GM23248 (cell line): ENCODE measurements at places on chromosomes 7 and 10. TPM values are rescaled to one million over a fixed set of nuclear protein-coding genes. Genes with fewer than 3 reads are reported as not detected.

The OR6B1 gene
- polyA plus RNA-seq, result not detected in 2 replicates

The CHN2 gene
- polyA plus RNA-seq, result 1.4 and 2.3 TPM in 2 replicates

The MACC1 gene
- 0.03 and 0.05 TPM in 2 replicates for polyA plus RNA-seq

The NAT16 gene
- polyA plus RNA-seq, result not detected in 2 replicates

DNA sequence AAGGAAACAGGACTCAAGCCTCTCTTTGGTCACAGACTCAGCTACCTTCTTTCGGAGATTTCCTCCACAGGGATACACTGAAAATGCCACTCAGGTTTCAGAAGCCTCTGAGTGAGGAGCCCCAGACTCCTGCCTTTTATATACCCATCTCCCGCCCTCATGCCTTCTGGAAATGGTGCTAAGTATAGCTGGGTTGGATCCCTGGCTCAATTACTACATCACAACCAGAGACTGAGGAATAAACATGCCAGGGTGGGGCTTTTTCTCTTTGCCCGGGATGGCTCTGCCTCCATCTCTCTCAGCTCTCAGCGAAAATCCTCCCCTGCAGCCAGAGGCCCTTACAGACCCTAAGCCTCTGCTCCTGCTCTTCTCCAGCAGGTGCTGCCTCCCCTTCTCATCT lies 299.5 kb downstream of the KCNMA1 start:
- H3K4me1 ChIP-seq, result no peaks in the 10 kb centered on the region
- H3K27ac ChIP-seq, result no peak overlapping the region
- DNase-seq, result no peak
- no peak overlapping the region for H3K4me3 ChIP-seq
- H3K27me3 ChIP-seq, result no peaks in the 10 kb centered on the region

DNA sequence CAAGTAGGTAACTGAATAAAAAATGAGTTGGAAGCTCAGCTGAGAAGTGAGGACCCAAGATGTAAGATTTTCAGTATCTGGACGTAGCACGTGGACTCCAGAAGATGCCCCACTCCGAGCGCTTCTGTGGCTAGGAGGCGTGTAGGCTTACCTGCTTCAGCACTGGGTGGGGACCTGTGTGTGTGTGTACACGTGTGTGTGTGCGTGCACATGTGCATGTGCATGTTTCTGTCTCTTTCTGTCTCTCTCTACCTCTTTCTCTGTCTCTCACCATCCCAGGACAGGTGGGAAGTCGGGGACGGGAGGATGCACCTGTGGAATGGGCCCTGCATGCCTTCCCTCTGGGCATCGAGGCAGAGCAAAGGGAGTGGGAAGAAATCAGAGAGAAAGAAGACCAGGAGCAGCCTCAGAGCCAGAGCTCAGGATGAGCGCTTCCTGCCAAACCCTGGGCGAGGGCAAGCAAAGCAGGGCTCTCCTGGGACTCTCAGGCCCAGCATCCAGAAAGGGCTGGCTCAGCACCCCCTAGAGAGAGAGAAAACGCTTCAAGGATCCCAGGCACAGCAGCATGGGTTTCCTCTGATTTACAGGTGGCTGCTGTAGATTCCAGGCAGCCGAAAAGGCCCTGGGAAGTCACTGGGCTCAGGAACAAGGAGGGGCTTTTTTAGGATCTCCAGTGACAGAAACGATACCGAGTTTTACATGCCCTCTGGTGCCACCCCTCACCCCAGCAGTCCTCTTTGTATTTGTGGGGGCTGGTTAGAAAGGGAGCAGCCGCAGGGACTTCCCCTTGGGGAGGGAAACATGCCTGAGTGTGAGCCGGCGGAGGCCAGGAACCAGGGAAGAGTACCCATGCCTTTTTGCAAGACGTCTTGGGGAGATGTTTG lies 28.5 kb downstream of the CXCL12 start:
- H3K4me3 ChIP-seq, result no peak overlapping the region
- H3K27ac ChIP-seq, result no peak overlapping the region
- no peaks in the 10 kb centered on the region for H3K27me3 ChIP-seq
- H3K4me1 ChIP-seq, result peaks cover 13% of the 10 kb centered on the region

DNA sequence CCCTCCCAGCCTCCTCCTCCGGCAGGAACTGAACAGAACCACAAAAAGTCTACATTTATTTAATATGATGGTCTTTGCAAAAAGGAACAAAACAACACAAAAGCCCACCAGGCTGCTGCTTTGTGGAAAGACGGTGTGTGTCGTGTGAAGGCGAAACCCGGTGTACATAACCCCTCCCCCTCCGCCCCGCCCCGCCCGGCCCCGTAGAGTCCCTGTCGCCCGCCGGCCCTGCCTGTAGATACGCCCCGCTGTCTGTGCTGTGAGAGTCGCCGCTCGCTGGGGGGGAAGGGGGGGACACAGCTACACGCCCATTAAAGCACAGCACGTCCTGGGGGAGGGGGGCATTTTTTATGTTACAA lies 83.3 kb downstream of the PAX2 start:
- H3K27ac ChIP-seq, result no peak overlapping the region
- H3K4me3 ChIP-seq, result peak overlapping the region; percentile 50; the same call in 1 of the 2 replicates
- DNase-seq, result peak; percentile 20
- peaks cover 92% of the 10 kb centered on the region for H3K27me3 ChIP-seq
- no peaks in the 10 kb centered on the region for H3K4me1 ChIP-seq

DNA sequence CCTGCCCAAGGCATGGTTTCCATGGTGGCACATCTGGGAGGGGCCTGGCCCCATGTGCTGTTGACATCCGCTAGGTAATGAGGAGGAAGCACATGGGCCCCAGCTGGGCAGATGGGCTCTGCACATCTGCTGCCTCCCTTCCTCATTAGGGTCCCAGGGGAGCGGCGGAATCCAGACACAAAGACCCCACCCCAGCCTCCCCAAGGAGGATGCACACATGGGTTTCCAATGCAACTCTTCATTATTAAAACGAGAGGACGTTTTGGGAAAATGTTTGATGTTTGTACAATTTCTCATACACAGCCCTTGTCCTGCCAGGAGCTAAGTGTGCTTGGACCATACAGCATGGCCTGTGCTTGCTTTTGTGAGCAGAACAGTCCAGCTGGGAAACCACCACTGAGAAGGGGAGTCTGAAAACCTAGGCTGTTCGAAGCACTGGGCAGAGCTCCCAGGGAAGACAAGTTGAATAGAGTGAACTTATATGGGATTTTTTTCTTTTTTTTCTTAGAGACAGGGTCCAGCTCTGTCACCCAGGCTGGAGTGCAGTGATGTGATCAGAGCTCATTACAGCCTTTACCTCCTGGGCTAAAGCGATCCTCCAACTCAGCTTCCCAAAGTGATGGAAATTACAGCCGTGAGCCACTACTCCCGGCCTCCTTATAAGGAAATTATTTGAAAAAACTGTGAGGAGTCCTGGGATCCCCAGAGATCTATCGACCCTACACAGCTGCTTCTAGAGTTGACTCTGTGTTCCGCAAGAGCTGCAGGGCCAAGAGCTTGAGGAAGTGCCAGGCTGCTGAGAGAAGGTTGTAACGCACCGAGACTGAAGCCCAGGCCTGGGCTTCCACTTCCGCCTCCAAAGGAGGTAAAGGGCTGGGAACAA lies 23.4 kb downstream of the FAM107B start:
- no peak overlapping the region for H3K27ac ChIP-seq
- peaks cover 39% of the 10 kb centered on the region for H3K27me3 ChIP-seq
- H3K4me3 ChIP-seq, result no peak overlapping the region

DNA sequence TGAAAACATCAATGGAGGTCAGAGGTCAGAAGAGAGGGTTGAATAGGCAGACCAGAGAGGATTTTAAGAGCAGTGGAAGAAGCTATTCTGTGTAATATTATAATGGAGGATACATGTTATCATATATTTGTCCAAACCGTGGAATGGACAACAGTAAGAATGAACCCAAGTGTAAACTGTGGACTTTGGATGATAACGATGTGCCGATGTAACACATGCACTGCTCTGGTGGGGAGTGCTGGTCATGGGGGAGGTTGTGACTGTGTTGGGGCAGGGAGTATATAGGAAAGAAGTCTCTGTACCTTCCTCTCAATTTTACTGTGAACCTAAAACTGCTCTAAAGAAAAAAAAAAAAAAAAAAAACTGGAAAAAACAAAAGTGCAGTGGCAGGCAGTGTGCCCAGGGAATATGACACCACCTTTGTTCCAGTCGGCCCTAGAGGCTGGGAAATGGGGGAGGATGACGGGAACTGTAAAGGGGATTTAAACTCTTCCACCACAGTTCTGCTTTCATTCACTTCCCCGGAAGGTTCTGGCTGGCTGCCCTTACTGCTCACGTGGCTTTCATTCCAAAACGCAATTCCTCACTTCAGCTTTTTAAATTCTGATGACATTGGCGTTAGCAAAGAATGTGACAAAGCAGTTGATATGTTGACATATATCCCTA lies 113.7 kb upstream of the ANKRD1 start:
- peaks cover 4% of the 10 kb centered on the region; the same call in 1 of the 2 replicates for H3K4me1 ChIP-seq
- DNase-seq, result peak; percentile 44
- no peak overlapping the region for H3K27ac ChIP-seq
- no peaks in the 10 kb centered on the region for H3K36me3 ChIP-seq

GRCh38 chr10:109308971-109309370 lies 614.3 kb downstream of the XPNPEP1 start:
- no peak overlapping the region for H3K27ac ChIP-seq
- H3K36me3 ChIP-seq, result no peaks in the 10 kb centered on the region
- H3K4me3 ChIP-seq, result no peak overlapping the region
- H3K4me1 ChIP-seq, result peaks cover 10% of the 10 kb centered on the region; the same call in 1 of the 2 replicates

- no peak for DNase-seq
- H3K4me3 ChIP-seq, result no peak overlapping the region
- H3K27me3 ChIP-seq, result no peaks in the 10 kb centered on the region
- no peak overlapping the region for H3K27ac ChIP-seq
- peaks cover 8% of the 10 kb centered on the region for H3K4me1 ChIP-seq
These were observed 97.5 kb downstream of the SKIDA1 start for GRCh38 chr10:21427804-21428481.

GRCh38 chr7:156947120-156947843 lies 2.2 kb upstream of the NOM1 start:
- H3K4me3 ChIP-seq, result no peak overlapping the region
- peaks cover 23% of the 10 kb centered on the region for H3K27me3 ChIP-seq
- no peak overlapping the region for H3K27ac ChIP-seq
- H3K4me1 ChIP-seq, result peaks cover 7% of the 10 kb centered on the region
- no peak for DNase-seq

- no peaks in the 10 kb centered on the region for H3K4me1 ChIP-seq
- no peak overlapping the region for H3K27ac ChIP-seq
- no peaks in the 10 kb centered on the region; the same call in none of the 2 replicates for H3K27me3 ChIP-seq
- H3K4me3 ChIP-seq, result no peak overlapping the region
- DNase-seq, result no peak
These were observed 67.9 kb downstream of the ZNF783 start for GRCh38 chr7:149329766-149330334.

DNA sequence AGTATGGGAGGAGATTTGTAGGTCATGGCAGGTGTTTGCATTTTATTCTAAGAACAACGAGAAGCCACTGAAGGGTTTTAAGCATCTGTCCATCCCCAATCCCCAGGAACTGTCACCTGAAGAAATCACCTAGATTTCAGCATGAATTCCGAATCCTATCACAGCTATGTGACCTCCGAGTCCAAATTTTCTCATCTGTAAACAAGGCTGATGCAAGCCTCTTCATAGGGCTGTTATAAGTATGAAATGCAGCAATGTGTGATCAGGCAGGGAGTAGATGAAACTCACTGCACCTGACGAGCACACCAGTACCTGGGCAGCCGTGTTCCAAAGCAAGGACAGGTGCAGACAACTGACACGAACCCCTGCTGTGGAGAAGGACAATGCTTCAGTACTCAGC lies 14.0 kb downstream of the HABP2 start:
- peaks cover 13% of the 10 kb centered on the region; the same call in 1 of the 2 replicates for H3K27me3 ChIP-seq
- DNase-seq, result no peak
- no peaks in the 10 kb centered on the region for H3K4me1 ChIP-seq
- no peak overlapping the region for H3K27ac ChIP-seq

DNA sequence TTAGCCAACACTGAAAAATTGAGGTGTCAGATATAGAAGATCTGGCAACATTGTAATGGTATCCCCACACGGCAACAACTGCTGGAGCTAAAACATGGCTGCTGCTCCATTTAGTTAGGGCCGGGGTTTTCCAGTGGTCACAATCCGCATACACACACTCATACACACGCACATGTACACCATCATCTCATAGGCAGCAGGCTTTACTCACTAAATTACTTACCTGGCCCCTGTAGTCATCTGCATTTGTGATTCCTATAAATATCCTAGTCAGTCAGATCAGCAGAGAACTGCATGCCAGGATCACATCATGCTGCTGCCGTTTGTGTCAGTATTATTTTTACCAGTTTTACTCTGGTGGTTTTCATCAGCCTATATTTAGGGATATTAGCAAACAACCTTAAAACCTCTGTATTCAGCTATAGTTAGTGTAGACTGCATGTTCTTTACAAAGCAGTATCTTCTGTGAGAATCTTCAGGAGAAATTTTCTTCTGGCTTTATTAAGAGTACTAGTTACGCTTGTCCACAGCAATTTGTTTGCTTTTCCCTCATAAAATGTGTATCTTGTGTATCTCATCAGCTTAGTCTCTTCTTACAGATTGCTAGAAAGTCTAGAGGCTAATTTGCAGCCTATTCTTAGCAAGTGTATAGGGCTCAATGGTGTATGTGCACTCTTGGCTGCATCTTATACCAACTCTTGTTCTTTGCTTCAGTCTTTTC lies 38.3 kb upstream of the PTPN12 start:
- no peak overlapping the region for H3K4me3 ChIP-seq
- H3K27me3 ChIP-seq, result no peaks in the 10 kb centered on the region
- H3K4me1 ChIP-seq, result no peaks in the 10 kb centered on the region
- no peaks in the 10 kb centered on the region for H3K36me3 ChIP-seq
- no peak for DNase-seq

DNA sequence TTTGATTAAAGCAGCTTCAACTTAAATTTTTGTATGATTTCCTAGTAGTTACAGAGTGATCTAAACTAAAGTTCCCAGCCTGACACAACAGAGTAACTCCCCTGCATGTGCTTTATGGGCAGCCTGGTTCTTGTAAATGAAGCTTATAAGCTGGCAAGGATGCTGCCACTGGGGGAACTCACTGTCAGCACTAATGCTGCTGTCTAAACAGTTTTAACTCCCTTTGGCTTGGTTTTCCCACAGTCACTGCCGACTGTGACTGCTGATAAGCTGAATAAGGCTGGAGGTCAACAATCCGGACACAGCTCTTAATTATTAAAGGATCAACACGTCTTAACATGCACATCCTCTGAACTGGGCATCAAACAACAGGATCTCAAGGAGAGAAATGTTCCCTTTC lies 130.1 kb downstream of the OTUD1 start:
- no peaks in the 10 kb centered on the region for H3K4me1 ChIP-seq
- no peak overlapping the region for H3K27ac ChIP-seq
- no peaks in the 10 kb centered on the region for H3K36me3 ChIP-seq
- no peak overlapping the region for H3K4me3 ChIP-seq
- H3K27me3 ChIP-seq, result no peaks in the 10 kb centered on the region
- DNase-seq, result no peak

GRCh38 chr7:19677180-19677579 lies 31.7 kb downstream of the POLR1F start:
- no peak overlapping the region for H3K27ac ChIP-seq
- H3K4me3 ChIP-seq, result no peak overlapping the region
- H3K27me3 ChIP-seq, result no peaks in the 10 kb centered on the region

DNA sequence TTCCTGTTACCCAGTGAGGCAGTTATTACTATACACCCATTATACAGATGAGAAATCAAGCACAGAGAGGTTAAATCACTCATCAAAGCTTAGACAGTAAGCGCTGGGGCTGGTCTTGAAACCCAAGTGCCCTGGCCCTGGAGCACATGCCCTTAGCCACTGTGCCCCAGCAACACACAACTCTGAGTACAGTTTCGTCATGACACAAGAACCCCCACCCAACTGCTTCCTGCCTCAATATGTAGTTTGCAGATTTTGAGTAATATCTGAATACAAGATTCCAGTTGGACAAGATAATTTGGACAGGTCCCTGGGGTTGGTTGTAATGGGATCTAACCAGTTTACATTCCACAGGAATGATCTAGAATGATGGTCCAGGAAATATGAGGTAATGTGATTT lies 62.8 kb downstream of the SH3PXD2A start:
- peak; percentile 67 for DNase-seq
- H3K36me3 ChIP-seq, result no peaks in the 10 kb centered on the region
- no peak overlapping the region for H3K4me3 ChIP-seq
- peaks cover 16% of the 10 kb centered on the region for H3K4me1 ChIP-seq
- no peak overlapping the region for H3K27ac ChIP-seq
